Mammary epithelial cell (primary cell): ENCODE measurements at places on chromosomes 3 and 15. TPM values are rescaled to one million over a fixed set of nuclear protein-coding genes. Genes with fewer than 3 reads are reported as not detected.

- DNase-seq, result peak; percentile 92
Observed at GRCh38 chr3:177810162-177810623, 612.9 kb upstream of the TBL1XR1 start.

DNA sequence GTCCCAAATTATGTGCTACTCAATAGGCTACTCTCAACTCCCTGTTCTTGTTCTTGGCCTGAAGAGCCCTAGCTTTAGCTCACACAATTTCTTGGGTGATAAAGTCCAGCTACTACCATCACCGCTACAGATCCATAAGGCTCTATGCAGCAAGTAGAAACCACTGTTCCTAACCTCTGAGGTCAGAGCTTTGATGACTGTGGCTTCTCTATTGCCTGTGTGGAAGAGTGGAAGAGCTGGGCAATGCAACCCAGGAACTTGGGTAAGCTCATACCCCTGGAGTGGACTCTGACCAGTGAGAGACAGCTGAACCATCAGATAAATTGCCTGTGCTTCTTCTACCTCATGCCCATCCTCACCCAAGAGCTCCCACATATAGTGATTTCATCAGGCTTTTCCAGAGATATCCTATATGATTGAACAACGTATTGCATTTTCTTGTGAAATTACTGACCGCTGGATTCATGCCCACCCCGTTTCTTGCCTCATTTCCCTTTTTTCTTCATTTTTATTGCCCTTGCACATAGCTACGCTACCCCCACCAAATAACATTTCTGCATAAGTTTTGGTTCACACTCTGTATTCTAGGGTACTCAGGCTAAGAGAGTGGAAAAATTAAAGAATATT, 172.3 kb upstream of the MBNL1 start:
- DNase-seq, result no peak

DNA sequence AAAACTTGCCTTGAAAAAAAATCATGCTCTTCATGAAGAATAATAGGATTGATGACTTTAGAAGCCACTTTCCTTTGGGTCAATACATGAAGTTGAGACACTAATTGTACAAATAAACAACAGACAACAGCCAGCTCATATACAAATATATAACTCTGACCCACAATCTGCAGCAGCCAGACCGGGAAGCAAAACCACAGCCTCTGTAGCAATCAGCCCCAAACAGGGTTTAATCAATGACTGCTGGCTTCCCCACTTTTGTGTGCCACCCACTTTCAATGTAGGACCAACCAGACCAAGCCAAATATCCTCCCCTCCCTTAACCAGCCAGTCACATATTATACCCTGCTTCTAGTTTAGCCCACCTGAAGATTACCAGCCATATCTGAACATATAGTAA, 39.0 kb downstream of the IFT57 start:
- no peak for DNase-seq

GRCh38 chr15:24919446-24919845, 35.3 kb upstream of the SNRPN start:
- DNase-seq, result no peak

Gene GOLGA6L9
- 6.1 and 9.0 TPM in 2 replicates for total RNA-seq

- no peak for DNase-seq
Observed at GRCh38 chr3:69326855-69327300, 59.0 kb downstream of the FRMD4B start.

GRCh38 chr3:150775001-150775599, 12.1 kb upstream of the SIAH2 start:
- DNase-seq, result no peak

DNA sequence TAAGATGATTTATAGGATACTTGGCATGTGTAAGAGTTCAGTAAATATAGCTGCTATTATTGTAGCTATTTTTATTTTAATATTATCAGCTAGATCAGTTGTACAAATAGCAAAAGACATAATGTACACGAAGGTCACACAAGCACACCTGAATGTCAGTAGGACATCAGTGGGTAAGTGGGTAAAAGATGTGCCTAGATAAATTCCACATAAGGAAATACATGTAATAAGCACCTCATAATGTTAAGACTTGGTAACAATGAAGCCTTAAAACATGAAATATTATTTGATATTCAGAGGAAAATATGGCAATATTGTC, 41.5 kb downstream of the ABHD2 start:
- DNase-seq, result no peak

DNA sequence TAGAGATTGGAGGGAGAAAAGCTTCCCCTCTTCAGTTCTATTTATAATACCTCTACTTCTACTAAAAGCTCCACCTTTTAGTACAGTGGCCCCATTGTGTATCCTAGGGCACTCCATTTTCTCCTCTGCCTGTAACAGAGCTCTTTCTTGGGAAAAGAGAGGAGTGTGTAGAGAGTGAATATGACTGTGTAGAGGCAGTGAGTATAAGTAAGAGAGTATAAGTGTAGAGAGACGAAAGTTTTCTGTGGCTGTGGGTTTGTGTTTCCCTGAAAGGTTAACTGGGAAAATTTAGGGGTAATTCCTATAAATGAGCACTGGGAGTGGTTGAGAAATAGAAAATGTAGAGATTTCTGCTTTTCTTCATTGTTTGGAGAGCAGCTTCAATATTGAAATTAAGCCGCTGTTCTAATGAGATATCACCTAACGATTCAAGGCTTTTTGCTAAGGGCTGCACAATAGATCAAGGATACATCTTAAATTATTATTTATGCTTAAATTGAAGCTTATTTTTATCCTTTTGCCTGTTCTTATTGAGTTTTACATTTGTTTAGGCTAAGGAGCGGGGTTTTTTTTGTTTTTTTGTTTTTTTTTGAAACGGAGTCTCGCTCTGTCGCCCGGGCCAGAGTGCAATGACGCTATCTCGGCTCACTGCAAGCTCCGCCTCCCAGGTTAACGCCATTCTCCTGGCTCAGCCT, 6.9 kb downstream of the IQGAP1 start:
- DNase-seq, result no peak

GRCh38 chr15:31262901-31263671, 63.5 kb upstream of the KLF13 start:
- peak; percentile 5 for DNase-seq

GRCh38 chr15:43751885-43752284, 5.6 kb downstream of the PDIA3 start:
- DNase-seq, result no peak

GRCh38 chr3:69082805-69083204, 1.9 kb upstream of the ARL6IP5 start:
- peak; percentile 82 for DNase-seq

DNA sequence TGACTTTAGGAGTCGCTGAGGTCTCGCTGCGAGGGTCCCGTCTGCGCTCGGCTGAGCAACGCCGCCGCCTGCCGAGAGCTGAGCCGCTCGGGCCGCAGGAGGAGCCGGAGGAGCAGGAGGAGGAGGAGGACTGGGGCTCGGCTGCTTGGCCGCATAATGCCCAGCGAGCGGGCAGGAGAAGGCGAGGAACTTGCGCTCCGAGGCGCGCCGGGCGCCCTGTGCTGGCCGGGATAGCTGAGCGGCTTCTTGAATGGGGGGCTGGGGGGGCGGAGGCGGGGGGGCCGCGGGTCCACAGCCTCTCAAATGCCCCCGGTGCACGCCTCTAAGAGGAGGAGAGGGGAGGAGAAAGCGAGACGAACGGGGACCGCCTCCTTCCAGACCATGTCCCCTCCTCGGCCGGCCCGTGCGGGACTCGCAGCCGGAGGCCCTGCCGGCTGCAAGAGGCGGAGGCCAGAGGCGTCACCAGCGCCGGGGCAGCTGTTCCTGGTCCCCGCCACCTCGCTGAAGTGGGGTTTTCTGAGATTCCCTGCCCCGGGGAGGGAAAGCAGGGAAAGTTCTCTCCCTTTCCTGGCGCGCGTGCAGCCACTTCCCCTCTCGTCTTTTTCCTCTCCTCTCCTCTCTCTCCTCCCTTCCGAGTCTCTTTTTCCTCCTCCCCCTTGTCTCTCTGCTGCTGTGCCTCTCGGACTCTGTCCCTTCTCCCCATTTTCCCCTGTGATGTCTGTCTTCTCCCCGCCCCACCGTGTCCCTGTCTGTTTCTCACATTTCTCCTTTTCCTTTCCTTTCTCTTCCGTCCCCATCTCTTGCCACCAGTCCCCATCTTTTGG, at the start of gene ADAMTS9:
Gene ADAMTS9, minus strand, starts transcription at position 220 of the 824 bp plus-strand sequence. CDS start 343 bp downstream, outside the sequence.
- DNase-seq, result peak; percentile 71

- DNase-seq, result no peak
Observed at GRCh38 chr15:48718646-48719045, 73.1 kb upstream of the FBN1 start.

- no peak for DNase-seq
Observed at GRCh38 chr3:127147291-127147885, 45.5 kb upstream of the PRR23E start.

Gene CCDC54
- not detected in 2 replicates for total RNA-seq

GRCh38 chr3:47746264-47746663, 35.4 kb downstream of the SMARCC1 start:
- DNase-seq, result no peak

DNA sequence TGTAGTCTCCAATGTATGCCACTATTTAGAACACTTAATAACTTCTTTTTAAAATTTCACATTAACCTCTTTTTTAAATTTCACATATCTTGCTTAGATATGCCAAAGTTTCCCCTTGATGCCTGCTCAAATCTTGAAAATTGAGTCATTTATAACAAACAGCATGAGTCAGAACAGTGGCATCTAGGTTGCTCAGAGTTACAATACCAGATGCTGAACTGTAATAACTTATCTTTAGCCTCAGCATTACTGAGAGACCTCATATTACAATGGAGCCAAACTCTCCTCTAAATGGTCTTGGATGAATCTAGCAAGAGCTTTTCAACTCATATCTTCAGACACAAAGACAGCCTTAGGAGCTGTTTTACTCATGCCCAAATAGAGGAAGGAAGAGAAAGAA, 439.3 kb upstream of the ARPP21 start:
- DNase-seq, result peak; percentile 3

DNA sequence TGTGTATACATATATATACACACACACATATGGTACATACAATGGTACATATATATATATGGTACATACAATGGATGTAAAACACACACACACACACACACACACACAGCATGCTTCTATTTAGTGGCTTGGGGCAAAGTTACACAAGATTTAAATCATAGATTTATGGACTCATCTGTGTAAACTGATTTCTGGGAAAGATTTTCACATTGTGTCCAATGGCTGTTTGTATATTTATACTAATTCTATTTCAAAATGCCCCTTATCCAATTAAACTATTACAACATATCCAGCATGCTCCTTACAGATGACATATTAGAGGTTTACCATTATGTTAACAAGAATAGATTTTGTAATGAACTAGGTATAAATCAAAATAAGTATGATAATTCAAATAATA, 94.9 kb downstream of the ANO10 start:
- no peak for DNase-seq

- DNase-seq, result no peak
Observed at GRCh38 chr3:189294649-189295048, 122.9 kb downstream of the TPRG1 start.

DNA sequence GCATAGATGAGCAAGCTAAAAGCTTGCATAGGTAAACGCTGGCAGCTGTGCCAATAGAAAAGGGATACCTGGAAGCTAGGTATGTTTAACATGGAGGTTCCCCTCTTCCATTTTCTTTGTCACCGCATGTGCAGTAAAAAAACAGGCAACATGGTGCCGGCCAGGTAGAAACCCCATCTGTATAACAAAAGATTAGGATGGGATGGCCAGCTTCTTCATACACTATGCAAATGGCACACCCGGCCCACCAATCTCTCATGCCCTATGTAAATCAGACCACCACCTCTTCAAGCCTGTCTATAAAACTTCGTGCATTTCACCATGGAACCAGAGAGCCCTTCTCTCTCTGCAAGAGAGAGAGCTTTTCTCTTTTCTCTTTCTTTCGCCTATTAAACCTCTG, 224.3 kb upstream of the P2RY1 start:
- no peak for DNase-seq

DNA sequence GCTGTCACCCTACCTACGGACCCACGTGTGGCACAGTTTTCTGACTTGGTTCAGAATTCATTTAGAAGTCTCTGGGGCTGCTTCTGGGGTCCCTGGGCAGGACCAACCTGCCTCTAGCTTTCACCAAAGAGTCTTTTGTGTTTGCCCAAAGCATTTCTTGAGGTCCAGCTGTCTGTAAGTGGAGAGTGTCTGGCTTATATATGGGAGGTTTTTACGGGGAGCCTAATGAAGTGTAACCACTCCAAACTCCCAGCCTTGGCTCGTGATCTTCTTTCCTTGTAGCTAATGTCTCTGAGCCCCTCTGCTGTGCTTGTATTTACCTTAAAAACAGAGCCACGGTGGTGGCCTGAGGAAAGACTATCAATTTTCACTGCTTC, 109.0 kb upstream of the CTDSPL start:
- DNase-seq, result no peak

GRCh38 chr15:57090496-57090859, 172.0 kb downstream of the TCF12 start:
- no peak for DNase-seq

GRCh38 chr15:100712226-100712625, 109.8 kb downstream of the ASB7 start:
- DNase-seq, result peak; percentile 55

DNA sequence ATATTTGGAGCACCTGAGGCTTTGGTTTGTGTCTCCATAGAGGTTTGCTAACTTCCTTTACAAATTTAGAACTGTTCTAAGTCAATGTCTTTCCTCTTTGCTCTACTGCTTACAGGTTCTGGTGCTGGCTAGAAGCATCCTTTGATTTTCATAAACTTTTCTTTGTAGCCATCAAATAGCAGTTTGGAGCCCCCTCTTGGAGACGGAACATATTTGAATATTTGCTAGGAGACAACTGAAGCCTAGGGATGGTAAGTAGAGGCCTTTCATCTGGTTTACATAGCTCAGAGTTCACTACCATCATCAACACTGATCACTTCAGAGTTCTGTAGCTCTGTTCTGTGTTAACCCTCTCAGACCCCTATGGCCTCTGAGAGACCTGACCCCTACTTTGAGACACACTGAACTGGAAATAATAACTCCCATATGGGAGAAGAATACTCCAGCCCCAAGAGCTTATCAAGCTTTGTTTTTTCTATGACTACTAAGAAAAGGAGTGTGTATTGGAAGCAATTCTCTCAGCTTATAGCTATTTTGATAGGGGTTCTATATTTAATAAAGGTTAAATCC, 420.4 kb downstream of the EPHA3 start:
- DNase-seq, result no peak

Gene CHAC1
- total RNA-seq, result 127 TPM

Gene ANKDD1A
- total RNA-seq, result 1.3 and 1.6 TPM in 2 replicates

DNA sequence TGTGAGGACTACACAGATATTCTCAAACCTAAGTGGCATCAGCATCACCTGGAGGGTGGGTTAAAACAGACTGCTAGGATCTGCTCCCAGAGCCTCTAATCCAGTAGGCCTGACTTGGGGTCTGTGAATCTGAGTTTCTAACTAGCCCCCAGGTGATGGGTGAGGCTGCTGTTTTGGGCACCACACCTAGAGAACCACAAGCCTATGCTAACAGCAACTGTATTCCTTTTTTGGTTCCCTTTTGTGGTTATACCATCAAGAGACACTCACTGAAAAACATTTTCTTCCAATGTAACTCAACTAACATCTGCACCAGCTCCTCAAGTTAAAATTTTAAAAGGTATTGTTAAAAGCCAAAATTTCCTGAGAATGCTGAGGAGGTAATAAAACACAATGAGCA, 16.0 kb downstream of the WDR82 start:
- no peak for DNase-seq

Gene ATP11B
- total RNA-seq, result 80.2 TPM
